Anterior cingulate cortex (tissue), 58 donors: ENCODE measurements at places on chromosomes 6 and 20.

- no peak for DNase-seq
These were observed 38.2 kb downstream of the OR2B2 start for GRCh38 chr6:27874016-27874415.

DNA sequence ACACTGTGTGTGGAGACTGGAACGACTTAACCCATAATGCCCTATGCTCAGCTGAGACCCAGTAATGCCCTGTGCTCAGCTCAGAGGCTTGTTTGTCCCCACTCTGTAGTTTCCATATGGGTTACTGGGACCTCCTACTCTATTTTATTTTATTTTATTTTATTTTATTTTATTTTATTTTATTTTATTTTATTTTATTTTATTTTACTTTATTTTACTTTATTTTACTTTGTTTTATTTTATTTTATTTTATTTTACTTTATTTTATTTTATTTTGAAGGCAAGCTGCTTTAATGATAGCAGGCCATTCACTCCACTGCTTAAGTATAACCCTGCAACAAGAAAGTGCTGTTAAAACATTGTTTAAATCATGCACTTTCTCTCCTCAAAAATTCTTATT is 603.4 kb upstream of the JAG1 start:
- DNase-seq = no peak

- peak; percentile 31 for DNase-seq
These were observed 4.0 kb upstream of the ZMYND8 start for GRCh38 chr20:47360297-47361056.

GRCh38 chr20:15927893-15928650 is 645.2 kb downstream of the KIF16B start:
- no peak for DNase-seq

DNA sequence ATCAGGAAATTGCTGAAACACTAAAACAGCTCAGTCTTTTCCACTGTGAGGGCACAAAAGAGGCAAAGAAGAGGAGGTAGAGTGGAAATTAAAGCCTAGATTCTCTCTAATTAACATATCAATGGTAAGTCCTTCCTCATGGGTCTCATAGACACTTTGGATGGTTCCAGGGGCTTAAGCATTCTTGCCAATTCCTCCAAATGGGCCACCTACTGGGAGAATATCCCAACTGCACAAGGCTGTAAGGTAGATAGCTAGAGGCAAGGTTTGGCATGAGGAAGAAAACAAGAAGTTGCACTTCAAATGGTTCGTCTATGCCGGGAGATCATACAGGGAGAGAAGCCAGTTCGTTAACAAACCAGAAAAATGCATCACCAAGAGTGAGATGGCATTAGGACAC is 107.6 kb upstream of the KHDRBS2 start:
- DNase-seq = no peak

- DNase-seq = no peak
These were observed 28.4 kb downstream of the ATP9A start for GRCh38 chr20:51739722-51740249.

DNA sequence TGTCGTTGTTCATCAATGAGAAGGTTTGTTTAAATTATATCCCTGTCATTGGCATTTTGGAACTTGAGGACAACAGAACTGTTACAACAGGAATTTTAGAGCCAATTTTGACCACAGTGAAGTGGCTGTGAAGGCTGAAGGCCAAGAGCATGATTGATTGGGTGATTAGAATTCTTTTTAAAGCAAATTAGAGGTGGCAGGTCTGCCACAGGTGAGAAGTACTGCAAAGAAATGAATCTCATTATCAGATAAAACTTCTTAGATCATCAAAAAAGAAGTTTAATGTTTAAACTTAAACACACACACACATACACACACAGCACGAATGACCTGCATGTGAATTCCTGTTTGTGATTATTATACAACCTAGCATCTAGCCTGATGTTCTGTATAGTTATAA is 32.4 kb downstream of the FARS2 start:
- no peak for DNase-seq
